ENCODE measurements at places on chromosomes 1 and 21.

DNA sequence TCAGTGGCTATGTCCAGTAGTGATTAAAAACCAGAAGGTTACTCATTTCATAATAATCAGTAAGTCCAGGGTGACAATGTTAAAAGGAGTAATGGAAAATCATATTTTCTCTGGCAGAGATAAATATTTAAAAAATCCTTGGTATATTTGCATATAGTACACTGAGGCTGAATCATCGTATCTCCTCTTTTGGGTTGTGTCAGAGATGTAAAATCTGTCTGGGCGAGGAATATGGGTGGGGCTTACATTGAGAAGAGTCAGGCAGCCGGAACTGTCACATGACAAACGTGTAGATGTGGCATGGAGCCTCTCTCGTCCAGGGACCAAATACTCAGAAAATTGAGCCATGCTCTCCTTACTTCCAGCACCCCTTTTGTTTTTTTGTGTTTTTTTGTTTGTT is 120.9 kb downstream of the FMN2 start:
- DNase-seq, result no peak

DNA sequence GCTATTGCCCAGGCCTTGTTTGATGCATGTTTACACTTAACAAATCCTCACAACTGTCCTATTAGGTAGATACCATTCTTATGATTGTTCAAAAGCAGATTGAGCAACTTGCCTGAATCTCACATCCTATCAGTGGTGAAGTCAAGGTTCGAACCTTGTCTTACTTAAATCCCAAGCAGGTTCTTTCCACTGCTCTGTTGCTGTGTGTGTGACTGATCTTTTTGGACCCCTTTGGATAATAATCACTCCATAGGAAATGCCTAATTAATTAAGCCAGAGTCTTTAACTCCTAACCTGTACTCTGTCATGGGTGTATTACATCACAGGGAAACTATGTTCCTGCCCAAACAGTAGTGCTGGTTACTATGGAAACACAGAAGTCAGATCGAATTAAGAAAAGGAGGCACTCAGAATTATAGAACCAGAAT is 84.2 kb downstream of the SPATA46 start:
- no peak for DNase-seq

DNA sequence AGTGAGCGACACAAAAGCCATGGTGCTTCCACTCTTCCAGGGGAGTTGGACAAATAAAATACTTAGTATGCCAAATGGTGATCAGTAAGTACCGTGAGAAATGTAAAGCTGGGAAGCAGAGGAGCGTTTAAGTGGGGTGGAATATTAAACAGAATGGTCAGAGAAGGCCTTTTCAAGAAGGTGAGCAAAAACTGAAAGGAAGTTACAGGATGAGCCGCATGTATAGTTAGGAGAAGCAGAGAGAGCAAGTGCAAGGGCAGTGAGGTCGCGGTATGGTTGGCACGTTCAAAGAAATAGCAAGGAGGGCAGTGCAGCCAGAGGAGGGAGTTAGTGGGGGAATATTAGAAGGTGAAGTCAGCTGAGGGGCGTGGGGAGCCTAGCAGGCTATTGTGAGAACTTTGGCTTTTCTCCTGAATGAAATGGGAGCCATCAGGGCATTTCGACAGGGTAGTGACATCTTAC is 748 bp upstream of the ATP6V0B start:
- DNase-seq, result no peak

GRCh38 chr1:229661022-229661877 is 35.2 kb downstream of the URB2 start:
- peak; percentile 56 for DNase-seq

DNA sequence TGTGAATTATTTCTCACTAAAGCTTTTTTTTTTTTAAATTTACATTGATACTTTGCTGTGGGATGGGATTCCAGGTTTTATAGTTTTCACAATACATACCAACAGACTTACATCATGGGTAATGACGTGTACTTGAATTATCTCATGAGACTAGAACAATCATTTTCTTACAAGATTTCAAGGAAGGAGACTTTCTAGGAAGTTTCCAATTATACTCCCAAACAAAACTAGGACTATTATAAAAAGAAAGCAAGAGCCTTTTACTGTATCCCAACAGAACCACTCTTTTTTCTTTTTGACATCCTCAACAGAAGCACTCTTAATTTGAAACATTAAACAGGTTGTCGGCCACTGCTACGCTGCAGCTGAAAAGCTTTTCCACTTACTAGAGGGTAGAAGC is 48.7 kb downstream of the TESK2 start:
- no peak for DNase-seq

GRCh38 chr1:89952605-89953130 is 42.2 kb upstream of the ZNF326 start:
- no peak for DNase-seq

GRCh38 chr1:201213926-201214325 is 23.3 kb downstream of the IGFN1 start:
- no peak for DNase-seq

DNA sequence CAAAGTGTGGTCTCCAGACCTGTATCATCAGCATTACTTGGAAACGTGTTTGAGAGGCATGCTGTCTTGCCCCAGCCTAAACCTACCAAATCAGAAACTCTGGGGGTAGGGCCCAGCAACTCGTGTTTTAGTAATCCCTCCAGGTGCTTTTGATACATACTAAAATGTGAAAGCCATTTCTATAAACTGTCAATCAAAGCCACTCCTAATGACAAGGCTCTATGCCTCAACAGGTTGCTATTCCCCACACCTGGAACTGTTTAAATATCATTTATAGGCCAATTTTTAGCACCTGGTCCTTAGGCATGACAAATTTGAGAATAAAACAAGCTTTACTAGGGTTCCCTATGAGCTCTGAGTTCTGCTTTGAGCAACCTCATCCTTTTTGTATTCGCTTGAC is 158.7 kb upstream of the NR5A2 start:
- no peak for DNase-seq

GRCh38 chr1:41394369-41394744 is 33.1 kb downstream of the FOXO6 start:
- no peak for DNase-seq

- peak; percentile 33 for DNase-seq
Observed at GRCh38 chr1:88800382-88801051, 90.8 kb downstream of the GTF2B start.

DNA sequence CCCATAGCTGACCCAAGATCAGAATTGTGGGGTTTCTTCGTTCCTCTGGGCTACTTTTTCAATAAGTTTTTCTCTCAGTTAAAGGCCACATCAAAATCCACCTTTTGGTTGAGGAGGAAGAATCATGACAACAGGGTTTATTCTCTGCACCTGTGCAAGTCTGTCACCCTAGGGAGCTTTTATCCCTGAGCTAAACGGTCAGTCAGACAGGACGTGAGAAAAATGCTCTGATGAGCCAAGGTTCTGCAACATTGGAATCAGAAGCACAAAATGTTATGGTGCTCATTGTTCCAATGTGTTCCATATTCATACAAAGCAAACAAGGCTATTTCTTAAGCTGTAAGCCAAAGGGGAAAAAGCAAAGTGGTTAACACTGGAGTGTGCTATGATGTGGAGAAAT is 7.4 kb upstream of the ERICH3 start:
- DNase-seq, result no peak

DNA sequence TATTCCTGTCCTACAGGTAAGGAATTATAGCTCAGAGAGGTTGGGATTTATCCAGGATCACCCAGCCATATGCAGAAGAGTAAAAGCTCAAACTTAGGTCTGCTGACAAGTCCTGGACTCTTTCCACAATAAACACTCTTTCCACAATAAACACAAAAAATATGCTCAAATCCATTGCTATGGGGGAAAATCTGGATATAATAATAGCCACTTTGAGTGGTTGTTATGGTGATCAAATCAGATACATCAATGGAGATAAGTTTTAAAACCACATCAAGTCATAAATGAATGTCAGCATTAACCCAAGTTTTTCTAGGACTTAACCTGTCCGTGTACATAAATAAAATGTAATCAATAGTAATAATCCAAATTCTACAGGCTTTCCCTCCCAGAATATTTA is 22.3 kb upstream of the TTF2 start:
- no peak for DNase-seq

DNA sequence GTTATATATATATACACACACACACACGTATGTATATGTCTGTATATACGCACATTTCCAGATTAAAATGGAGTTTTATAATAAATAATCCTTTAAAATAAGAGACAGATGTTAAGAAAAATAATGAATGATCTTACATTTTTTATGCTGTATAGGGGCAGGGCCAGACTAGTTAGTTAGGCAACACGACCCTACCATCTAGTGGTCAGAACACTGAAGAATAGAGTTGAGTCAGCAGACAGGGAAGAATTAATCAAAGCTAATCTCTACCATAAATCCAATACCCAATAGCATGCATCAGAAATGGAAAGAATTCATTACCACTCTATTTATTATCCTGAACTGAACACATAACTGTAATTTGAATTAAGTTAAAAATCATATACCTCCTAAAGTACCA is 156.7 kb downstream of the BRINP3 start:
- no peak for DNase-seq

DNA sequence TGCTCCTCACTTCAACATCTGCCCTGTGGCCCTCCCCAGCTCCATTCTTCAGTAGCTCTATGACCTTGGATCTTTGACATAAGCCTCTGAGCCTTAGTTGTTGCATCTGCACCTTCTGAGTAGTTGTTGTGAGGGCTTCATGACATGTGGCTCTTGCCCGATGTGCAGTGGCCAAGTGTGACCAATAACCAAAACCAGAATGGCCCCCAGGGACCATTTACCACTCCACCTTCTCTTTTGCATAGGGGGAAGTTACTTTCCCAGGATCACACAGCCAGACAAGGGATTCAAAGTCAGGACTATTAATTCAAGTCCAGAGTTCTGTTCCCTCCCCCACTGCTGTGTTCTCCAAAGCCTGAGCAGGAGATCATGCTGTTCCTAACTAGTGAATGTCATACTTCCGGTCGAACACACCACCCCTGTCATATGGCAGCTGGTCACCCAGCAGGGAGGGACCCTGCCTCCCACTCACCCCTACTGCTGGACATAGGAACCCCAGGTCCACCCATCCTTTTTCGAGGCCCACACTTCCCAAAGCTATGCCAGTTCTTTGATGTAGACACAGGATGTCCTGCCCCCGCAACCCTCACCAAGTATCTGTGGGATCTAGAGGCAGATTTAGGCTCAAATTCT is 4.0 kb downstream of the FGR start:
- no peak for DNase-seq

- no peak for DNase-seq
Observed at GRCh38 chr1:43220905-43221778, 48.6 kb upstream of the TMEM125 start.

GRCh38 chr1:180080439-180080838 is 74.2 kb upstream of the QSOX1 start:
- DNase-seq, result no peak

GRCh38 chr1:10658396-10659066 is 137.9 kb downstream of the CASZ1 start:
- no peak for DNase-seq

GRCh38 chr1:167246971-167247370 is 26.3 kb downstream of the POU2F1 start:
- DNase-seq, result no peak

DNA sequence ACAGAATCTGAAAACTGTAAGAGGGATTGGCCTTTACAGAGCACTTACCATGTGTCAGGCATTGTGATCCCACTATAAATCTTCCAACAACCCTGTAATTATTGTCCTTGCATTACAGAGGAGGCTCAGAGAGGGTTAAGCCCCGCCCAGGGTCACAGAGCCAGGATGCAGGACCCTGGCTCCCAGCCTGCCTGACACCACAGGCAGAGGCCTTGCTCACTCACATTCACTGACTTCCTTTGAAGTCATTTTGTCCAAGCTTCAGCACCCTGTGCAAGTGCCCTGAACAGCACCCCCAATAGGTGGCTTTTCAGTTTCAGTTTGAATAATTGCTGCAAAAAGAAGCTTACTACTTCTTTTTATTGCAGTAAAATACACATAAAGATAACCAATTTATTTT is 256.8 kb upstream of the NFIA start:
- no peak for DNase-seq

DNA sequence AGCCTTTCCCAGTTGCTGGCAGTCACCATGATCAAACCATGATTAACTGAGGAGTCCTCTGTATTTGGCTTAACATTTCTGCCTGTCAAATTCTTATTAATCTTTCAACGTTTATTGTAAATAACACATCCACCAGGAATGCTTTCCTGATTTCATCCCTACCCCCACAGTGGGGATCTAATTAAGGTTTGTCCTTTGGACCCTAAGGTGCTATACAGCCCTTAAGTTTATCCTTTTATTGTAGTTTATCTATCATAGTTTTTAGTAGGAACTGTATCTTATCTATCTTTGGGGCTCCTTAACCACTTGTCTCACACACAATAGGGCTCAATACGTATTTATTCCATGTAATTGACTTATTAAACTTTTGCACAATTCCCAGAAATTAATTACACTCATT is 61.0 kb downstream of the SPATA46 start:
- no peak for DNase-seq

GRCh38 chr1:176643536-176643935 is 180.6 kb downstream of the PAPPA2 start:
- DNase-seq, result no peak

- peak; percentile 84 for DNase-seq
Observed at GRCh38 chr1:206583707-206584648, 28.3 kb downstream of the EIF2D start.

DNA sequence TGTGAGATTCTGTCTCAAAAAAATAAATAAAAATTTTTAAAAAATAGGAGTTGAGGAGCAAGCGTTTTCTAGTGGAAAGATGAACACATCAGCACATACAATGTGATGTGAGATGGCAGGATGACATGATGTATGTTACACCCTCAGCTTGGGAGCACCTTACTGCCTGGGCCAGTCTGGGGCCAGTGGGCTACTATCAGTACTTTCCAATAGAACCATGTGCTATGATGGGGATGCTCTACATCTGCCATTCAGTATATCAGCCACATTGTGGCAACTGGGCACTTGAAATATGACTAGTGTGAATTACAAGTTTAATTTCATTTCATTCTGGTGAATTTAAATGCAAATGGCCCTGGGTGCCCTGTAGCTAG is 156.0 kb downstream of the PGBD5 start:
- DNase-seq, result no peak

DNA sequence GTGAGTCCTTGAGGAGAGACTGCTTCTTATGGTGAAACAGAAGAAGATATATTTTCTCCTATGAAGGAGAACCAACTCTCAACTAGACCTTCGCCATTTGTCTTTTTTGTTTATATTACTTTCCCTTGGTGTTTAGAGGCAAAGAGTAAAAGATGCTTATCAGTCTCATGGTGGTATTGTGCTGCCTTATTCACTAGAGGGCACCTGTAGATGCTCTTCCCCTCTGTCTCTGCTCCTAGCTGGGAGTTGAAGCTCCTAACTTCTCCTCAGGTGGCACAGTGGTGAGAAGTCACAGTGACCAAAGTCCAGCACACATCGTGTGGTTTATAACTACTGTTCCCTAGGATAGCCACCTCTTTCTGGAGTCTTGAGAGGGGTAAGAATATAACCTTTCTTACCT is 1359.6 kb downstream of the PLA2G4A start:
- no peak for DNase-seq

All from activated T-cell treated with anti-CD3 and anti-CD28 coated beads for 4 hours (primary cell).